ENCODE measurements at places on chromosomes 12 and 14.

DNA sequence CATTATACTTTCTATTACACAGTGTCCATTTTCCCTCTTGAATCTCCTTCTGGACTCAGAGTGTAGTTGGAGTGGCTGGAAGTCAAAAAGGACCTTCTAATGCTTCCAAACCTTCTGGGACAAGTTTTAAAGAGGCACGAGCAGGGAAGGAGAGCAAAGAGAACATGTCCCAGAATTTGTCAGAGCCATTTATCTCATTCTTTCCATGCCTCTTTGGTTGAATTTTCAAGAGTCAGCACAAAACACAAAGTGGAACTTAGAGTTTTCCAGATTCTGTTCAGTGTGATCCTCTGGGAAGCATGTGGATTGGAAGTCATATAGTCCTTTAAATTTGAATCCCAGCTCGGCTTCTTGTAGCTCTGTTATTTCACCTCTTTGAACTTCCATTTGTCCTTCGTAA, 138.2 kb upstream of the PWP1 start:
- DNase-seq: no peak

GRCh38 chr14:38145142-38145541, 62.6 kb upstream of the SSTR1 start:
- DNase-seq: no peak

- peak; percentile 73 for DNase-seq
Measured at GRCh38 chr12:80761838-80762237, 45.1 kb downstream of the MYF5 start.

DNA sequence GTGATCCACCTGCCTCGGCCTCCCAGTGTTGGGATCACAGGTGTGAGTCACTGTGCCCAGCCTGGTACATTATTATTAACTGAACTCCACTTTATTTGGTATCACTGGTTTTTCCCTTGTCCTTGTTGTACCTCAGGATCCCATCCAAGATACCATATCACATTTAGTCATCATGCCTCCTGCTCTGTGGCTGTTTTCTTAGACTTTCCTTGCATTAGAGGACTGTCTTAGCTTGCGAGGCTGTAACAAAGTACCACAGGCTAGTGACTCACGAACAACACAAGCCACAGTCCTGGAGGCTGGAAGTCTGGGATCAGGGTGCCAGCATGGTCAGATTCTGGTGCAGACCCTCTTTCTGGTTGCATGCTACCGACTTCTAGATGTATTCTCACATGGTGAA, 12.2 kb downstream of the KLC1 start:
- peak; percentile 78 for DNase-seq

GRCh38 chr14:39768589-39768988, 336.4 kb upstream of the FBXO33 start:
- DNase-seq: no peak

DNA sequence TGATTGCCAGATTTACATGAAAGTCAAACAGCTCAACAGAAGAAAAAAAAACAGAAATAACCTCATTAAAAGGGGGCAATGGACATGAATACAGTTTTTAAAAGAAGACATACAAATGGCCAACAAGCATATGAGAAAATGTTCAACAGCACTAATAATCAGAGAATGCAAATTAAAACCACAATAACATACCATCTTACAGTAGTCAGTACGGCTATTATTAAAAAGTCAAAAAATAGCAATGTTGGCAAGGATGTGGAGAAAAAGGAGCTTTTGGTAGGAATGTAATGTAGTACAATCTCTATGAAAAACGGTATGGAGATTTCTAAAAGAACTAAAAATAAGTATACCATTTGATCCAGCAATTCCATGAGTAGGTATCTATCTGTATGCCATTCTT, 272.1 kb downstream of the CEP128 start:
- DNase-seq: peak; percentile 13

DNA sequence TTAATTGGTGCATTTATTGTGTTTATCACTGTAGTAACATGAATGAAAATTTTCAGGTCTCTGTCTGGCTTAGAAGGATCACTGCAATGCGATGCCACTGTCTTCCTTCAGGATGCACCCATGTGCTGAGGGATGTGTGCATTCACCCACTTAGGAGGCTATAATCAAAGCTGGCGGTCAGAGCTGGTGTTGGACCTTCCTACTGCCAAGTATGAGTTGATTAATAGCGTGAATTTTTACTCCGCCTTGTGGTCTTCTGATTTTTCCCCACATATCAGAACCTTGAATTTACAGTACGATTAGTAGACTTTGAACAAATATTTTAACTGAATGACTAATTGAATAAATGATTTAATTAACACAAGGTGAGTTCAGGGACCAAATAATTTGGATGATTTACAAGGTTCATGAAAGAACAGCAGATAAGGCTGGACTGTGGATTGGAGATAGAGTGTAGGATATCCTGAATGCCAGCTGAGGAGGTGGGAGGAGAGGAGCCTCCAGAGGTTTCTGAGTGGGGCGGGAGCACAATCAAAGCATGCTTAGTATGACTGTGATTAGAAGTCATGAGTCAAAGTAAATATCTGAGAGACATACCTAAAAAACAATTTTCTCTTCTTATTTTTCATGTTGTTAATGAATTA, 50.1 kb downstream of the RERG start:
- no peak for DNase-seq

DNA sequence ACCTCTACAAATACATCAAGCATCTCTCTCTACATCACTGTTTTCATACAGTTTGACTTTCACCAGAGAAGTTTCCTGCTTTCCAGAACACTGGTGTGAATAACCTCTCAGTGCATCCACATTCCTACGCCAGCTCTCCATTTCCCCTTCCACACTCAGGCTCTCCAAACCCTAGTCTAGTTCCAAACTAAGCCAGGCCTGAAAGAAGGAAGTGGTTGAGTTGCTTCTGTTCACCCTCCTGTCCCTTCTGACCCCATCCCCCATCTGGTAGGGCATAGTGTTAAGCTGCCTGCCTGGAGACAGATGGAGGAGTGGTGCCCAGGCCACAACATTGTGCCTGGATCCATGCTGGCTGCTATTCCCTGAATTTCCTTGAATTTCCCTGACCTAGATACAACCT, 132.4 kb downstream of the GPR65 start:
- no peak for DNase-seq

Measured in amniotic epithelial cell (primary cell).